Hindlimb muscle (tissue), 1 donor: ENCODE measurements at places on chromosomes 5 and 9.

- no peak for DNase-seq
These were observed 47.5 kb downstream of the UBE2QL1 start for GRCh38 chr5:6496207-6496584.

- no peak for DNase-seq
These were observed 372.3 kb downstream of the CDH18 start for GRCh38 chr5:19615661-19616060.

DNA sequence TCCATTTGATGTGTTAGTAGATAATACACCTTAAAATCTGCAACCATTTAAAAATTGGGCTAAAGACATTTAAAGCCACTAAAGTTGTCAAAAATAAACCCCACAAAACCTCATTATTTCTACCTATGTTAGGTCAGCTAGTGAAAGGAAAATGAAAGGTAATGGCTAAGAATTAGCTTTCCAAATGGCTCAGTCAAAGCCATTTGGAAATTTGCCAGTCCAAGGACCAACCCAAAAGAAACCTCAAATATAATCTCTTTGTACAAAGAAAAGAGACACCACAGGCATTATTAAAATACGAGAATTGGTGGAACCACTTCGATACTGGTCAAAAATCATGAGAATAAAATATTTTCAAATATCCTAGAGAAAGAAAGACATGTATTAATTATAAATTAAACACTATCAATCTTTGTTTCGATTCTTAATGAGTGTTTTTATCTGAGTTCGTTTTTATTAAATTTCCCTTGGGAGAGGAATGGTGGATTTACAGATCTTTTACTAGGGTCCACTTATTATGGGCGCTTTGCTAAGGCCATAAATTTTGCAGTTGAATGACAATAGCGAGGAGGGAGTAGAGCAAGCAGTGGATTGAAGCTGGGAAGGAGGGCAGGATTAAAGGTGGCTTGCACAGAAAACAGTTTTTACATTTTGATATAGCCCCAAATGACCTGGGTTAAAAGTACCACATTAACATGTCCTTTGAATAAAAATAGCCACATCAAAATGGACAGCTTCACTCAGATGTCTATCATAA, 116.8 kb upstream of the SHB start:
- no peak for DNase-seq

GRCh38 chr9:136688274-136689107, 1.2 kb upstream of the AGPAT2 start:
- no peak for DNase-seq

GRCh38 chr9:129182625-129183494, 4.8 kb upstream of the IER5L start:
- no peak for DNase-seq

DNA sequence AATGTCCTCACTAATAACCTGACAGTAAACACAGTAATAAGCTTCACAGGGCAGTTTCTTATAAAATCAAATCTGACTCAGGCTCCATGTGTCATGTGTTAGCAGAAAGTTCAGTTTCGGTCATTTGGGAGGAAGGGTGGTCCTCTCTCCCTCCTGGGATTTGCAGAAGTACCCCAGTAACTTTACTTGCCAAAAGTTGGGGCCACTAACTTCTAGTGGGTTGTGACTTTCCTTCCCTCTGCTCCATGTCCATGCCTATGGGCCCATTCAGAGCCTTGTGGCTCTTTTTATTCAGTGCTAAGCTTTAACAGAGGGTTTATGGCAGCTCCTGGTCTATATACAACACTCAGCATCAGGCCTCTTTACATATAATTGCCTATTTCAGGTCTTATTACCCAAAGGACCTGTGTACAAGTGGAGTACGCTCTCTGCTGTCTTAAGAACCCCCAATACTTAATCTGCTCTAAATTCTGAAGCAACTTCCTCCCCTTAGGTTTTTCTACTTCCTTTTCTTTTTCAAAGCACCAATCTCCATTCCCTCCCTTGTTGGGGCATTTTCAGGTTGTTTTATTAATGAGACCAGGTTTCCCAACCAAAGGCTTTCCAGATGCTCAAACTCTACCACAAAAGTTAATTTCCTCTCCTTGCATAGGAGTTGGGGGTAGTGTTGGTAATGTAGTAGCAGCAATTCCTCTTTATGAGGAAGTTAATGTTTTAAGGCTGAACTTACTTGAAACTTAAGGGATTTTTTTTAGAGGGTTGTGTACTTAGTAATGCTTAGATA, 107.7 kb downstream of the CCDC192 start:
- DNase-seq, result no peak

- peak; percentile 73 for DNase-seq
These were observed 76.1 kb downstream of the ARRDC3 start for GRCh38 chr5:91307048-91307447.

DNA sequence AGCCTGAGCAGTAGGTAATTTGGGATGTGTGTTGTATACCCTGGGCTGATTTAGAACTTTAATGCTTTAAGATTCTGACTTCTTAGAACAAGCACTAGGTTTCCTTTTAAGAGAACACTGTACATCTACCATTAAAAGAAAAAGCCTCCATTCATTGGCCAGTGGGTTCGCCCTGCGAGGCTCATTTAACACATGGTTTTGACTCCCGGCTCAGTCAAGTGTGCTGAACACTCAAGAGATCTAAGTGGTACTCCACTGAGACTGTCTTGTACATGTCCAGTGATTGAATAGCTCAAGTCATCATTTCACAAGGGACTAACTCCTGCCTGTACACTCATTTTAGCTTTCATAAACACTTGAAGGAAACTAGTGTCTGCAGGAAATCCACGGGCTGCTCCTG, 3.9 kb downstream of the FUBP3 start:
- no peak for DNase-seq

DNA sequence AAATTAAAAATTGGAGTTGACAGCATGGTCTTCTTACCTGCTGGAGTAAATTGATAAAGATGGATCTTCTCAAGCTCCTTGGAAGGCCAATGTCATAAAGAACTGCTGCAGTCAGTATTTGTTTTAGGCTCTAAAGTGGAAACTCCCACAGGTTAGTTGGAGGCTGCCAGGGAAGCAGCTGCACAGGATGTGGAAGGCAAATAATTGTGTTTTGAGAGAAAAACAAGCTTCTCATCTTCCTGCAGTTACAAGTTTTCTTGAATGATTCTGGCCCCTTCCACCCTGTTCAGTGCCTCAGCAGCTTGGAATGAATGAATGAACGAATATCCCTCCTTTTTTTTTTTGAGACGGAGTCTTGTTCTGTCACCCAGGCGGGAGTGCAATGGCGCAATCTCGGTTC, 13.9 kb downstream of the MROH2B start:
- peak; percentile 15 for DNase-seq

- peak; percentile 3 for DNase-seq
These were observed 676.3 kb upstream of the GRAMD2B start for GRCh38 chr5:125746917-125747316.

DNA sequence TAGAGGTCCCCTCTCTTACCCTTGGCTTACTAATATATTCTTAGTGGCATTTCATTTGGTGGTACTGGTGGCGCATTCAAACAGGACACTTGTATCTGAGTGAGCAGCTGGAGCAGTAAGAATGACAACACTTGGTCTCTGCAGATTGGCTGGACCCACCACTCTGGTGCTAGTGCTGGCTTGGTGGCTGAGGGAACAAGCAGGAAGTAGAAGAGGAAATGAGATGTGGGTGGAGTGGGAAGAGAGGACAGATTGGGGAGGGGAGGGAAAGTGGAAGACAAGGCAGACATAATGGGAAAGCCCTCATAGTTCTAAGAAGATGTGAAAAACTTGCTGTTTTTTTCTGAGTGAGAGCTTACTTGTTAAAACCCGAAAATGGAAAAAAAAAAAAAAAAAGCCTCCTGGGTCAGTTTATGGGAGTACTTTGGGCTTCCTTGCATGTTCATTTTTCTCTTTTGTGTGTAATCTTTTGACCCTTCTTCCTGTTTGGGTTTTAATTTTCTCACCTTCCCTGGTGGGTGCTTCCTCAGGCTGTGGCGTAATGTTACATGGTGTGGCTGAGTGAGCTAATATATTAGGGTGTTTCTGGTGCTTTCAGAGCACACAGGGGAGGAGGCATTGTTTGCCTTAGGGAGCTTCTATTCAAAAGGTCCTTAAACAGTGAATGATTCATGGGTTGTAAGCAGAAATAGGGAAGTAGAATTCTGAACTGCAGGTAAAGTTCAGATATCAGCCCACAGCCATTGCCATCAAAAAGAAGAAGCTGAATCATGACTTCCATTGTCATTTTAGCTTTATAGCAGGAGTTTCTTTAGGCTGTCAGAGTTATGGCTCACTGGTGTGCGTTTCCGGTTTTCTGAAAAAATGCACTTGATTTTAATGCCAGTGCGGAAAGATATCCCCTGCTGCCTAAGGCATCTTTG, 52.3 kb downstream of the TLE4 start:
- no peak for DNase-seq

DNA sequence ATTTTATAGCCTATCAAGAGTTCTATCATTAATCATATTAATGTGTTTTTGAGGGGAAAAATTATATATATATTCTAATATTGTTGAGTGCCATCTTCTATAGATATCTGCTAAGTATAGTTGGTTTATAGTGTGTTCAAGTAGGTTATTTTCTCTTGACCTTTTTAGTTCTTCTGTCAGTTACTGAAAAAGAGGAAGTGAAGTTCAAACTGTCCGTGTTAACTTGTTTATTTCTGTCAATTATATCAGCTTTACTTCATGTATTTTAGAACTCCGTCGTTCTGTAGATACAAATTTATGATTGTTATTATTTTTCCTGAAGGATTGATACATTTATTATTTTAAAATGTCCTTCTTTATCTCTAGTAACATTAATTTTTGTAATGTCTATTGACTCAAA, 1209.1 kb downstream of the CDH12 start:
- no peak for DNase-seq

DNA sequence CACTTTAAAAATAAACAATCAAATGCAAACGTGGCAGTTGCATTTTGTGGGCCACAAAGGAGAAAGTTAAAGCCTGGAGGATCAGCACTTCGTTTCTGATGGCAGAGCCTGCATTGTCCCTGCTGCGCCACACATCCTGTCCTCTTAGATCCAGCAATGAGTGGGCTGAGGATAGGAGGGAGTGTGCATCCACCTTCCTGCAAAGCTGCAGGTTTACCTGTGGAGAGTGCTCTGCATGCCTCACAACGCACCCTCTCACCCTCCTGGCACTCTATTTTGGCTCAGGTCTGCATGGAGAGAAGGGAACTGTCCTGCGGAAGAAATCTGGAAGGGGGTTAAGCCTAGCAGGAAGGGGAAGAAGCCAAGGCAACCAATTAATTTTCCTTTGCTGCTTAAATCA, 212.2 kb upstream of the SLC24A2 start:
- no peak for DNase-seq

DNA sequence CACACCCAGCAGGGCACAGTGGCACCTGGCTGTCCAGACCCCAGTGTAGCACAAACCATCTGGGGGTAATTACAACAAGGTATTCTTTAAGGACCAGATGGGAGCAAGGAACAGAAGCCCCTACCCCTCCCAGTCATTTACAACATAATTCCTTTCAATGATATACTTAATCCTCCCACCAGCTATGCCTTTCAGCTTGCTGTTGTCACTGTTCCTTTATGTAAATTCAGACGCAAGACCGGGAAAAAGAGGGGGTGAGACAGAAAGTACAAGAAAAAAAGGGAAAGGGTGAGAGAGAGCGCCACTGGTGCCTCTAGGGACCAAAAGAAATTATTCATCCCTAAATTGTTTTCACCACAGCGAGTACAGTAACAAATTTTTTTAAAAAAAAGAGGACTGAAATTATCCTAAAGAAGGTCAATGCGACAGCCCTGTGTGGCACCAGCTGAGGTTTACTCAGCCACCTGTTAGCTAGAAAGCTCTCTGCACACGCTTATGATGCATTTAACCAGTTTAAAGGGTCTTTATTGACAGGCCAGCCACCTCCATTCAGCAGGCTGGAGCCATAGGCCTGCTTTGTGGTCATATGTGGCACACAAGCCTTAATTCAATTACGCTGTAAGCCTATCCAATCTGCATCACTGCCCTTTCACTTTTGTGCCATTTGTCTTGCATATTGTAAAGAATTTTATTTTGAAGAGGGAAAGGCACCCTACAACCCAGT, 210.2 kb upstream of the ISL1 start:
- DNase-seq, result no peak

DNA sequence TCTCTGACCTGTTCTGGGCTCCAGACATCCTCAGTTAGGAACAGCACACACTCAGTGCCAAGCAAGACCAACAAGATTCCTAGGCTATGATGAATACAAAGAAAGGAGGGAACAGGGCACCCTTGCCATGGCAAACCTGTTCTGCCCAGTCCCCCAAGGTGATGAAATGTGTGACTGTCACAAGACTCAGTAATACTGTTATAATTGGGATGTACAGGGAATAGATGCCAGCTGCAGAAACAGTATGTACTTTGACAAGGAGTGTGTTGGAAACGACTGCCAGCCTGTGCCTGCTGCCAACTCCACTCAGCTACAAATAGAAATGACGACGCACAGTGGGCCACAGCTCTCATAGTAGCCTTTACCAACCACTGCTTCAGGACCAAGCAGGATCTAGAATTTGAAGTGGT, 453.0 kb downstream of the EFNA5 start:
- DNase-seq, result no peak

DNA sequence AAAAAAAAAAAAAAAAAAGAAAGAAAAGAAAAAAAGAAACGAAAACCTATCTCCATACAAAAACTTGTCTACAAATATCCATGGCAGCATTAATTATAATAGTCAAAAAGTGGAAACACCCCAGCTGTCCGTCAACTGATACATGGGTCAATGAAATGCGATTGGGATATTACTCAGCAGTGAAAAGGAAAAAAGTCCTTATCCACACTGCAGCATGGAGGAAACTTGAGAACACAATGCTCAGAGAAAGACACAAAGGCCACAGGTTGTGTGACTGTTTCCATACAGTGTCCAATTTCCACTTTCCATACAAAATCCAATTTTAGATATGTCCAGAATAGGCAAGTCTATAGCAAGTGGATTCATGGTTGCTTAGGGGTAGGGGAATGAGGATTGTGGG, 24.3 kb upstream of the NCS1 start:
- no peak for DNase-seq

DNA sequence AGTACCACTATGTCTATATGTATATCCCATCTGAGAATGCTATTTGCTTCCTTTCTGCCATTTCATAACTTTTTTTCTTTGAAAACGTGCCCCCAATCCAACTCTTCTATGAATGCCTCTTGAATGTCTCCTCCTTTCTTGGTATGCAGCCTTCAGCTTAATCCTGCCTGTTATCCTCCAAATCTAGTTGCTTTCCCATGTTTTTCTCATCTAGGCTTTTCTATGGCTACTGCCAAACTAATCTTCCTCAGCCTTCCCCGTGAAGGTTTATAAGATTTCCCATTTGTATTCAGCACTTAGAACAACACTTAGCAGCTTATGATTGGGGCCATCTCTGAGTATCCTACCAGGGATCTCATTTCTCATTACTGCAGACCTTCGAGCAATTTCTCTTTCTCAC, 2.5 kb downstream of the TGFBR1 start:
- DNase-seq, result peak; percentile 12

- DNase-seq, result no peak
These were observed 399.5 kb upstream of the TNC start for GRCh38 chr9:115517335-115518075.

DNA sequence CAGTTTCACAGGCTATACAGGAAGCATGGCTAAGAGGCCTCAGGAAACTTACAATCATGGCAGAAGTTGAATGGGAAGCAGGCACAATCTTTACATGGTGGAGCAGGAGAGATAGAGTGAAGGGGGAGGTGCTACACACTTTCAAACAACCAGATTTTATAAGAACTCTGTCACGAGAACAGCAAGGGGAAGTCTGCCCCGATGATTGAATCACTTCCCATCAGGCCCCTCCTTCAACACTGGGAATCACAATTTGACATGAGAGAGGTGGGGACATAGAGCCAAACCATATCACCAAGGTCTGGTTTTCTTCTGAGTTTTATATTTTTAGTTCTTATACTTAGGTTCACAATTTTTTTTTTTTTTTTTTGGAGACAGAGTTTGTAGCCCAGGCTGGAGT, 16.1 kb downstream of the ZCCHC9 start:
- no peak for DNase-seq
